Pulmonary artery endothelial cell (primary cell): ENCODE measurements at places on chromosomes 4 and X.

DNA sequence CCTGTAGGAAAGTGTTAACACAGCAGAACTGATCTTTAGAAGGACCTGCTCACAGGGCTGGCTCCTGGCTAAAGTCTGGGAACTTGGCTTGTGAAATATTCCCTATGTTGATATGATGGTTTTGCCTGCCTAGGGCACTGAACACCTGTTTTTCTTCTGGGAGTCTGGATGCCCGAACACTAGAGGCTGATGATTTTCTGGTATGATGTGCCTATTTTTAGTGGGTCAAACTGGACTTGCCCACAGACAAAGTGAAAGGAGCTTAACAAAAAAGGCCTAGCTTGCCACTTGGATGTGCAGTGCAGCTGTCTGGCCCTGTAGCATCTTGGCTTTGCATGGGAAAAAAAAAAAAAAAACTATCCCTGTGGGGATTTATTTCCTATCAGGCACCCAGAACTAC is 39.1 kb downstream of the ZNF674 start:
- DNase-seq: no peak

DNA sequence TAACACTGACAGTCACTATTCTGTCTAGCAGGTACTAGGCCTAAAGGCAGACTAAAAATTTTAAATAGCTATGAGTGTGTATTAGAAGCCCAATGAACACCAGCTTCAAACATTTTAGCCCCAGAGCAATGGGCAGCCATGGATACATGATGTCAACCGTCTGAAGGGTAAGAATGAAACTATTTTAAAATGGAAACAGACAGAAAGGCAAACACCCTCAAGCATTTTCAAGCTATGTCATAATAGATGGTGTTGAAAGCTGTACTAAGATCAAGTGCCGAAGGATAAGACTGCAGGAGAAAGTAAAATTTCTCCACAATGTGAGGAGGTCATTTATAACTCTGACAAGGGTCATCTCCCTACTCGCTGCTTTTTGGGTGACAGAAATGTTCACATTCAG is 225.0 kb downstream of the COL25A1 start:
- DNase-seq: no peak

DNA sequence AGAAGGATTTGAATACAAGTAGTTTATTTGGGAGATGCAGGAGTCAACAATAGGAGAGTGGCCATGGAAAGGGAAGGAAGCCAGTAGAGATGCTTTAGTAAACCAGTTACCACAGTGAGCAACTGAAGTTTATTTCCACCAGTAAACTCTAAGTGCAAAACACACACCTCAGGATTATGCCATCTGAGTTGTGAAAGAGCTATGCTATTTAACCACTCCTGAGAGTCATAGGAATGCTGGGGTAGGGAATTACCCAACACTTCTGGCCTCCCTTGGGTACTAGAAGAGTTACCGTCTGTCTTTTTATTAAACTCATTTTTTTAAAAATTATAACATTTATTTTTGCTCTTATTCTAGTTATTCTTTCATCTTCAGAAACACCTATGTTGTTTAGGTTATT is 834.6 kb upstream of the AMOT start:
- DNase-seq: no peak

DNA sequence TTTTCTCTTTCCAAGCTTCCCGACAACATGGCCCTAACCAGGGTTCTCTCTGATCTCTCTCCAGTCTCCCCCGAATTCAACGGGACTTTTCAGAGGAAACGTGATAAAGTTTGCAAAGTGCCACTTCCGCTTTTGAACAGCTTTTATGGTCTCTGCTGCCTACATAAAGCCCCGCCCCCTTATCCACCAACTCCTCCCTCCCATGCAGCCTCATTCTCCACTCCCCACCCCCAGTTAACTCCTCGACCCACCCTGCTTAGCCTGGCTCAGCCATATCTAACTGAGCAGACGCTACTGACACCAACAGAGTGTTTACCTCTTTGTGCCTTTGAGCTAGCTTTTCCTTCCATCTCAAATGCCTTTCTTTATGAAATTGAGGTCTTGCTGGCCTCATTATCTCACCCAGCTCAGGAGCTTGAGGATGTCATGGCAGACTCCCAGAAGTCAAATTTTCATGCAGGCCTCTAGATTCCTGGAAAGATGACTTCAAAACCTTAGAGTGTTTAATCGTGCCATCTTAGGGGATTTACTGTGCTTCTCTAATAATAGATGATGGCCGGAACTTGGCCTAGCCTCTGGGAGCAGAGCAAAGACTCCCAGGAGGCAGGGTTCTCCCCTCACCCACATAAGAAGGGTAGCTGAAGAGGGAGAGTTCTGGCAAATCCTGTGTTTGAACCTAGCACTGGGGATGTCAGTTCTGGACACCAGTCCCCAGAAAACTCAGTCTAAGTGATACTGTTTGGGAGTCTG is 606.0 kb downstream of the BCOR start:
- no peak for DNase-seq

- peak; percentile 32 for DNase-seq
Measured at GRCh38 chrX:155767051-155767875, 113.9 kb upstream of the VAMP7 start.

GRCh38 chrX:39616098-39616729 is 481.5 kb downstream of the BCOR start:
- no peak for DNase-seq

DNA sequence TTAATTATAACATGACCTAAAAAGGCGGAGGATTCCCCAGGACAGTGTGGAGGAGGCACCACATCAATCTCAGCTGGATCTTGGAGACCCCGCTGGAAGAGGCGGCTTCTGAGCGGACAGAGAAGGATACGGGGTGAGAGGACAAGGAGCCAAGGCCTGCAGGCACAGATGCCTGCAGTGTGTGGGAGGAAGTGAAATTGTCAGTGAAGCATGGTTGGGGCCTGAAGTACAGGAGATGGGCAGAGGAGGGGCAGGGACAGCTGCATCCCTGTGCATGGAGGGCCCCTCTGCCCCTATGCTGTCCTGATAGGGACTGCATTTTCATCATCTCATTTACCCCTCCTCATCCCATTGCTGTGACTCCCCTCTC is 1.7 kb upstream of the SLC2A9 start:
- DNase-seq: no peak

- DNase-seq: no peak
Measured at GRCh38 chrX:130604882-130605281, 203.1 kb downstream of the RBMX2 start.

GRCh38 chr4:140044337-140044902 is 109.6 kb downstream of the MAML3 start:
- no peak for DNase-seq

GRCh38 chr4:26821677-26822503 is 38.8 kb upstream of the STIM2 start:
- no peak for DNase-seq

- no peak for DNase-seq
Measured at GRCh38 chrX:46628460-46629371, 55.2 kb downstream of the CHST7 start.
